ENCODE measurements at places on chromosomes 4 and X.

GRCh38 chr4:141759796-141760425 lies 123.5 kb downstream of the IL15 start:
- no peak for DNase-seq

- no peak for DNase-seq
Observed at GRCh38 chr4:47598320-47598719, 113.2 kb downstream of the ATP10D start.

DNA sequence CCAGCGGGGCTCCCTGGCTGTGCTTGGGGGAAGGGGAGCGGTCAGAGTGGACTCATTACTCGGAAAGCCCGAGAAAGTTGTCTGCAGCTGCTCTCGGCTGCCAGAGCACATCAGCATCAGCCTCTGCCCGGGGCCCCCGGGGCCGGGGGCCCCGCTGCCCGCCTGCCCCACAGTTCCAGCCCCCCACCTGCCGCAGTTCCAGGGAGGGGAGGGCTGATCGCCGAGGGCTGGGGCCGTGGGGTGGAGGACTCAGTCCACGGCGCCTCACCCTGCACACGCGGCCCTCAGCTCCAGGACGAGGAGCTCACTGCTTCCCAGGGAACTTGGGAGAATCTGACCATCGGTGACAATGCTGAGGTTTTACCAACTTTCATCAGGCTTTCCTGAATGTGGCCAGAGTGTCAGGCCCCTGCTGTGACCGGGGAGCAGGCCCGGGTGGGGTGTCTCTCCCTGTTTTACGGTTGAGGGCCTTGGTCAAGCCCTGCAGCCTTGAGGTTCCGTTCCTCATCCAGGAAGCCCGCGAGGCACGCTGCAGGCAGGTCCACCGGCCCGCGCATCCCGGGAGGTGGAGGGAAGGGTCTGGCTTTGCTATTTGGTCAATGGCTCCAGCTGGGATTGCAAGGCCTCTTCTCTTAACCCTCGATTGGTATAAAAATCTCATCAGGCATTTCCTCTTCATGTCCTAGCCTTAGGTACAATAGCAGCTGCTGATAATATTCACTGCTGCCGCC lies 57.2 kb downstream of the CPZ start:
- no peak for DNase-seq

- DNase-seq, result no peak
Observed at GRCh38 chr4:189162073-189162789, 778.4 kb upstream of the FRG1 start.

GRCh38 chr4:171846232-171846631 lies 33.0 kb downstream of the GALNTL6 start:
- peak; percentile 33 for DNase-seq

DNA sequence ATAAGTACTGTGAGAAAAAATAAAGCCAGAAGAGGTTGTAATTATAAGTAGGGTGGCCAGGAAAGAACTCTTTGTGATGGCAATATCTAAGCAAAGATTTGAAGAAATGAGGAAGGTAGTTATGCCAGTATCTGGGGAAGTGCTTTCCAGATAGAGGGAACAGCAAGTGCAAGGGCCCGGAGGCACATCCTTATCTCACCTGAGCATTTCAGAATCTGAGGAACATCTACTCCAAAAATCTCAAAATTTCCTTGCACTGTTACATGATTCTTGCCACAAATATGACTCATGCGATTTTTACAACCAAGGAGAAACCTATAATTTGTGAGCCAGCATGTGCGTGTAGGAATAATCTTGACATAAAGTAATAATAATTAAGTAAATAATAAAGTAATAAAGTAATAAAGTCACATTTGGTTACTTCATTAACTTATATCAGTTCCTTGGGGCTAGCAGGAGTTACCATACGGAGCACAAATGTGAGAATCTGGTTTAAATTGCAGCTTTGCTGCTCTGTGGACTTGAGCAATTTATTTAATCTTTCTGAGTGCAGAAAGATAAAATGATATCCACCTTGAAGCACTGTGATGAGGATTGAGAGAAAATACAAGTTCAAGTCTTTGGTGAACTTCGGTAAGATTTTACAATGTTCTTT lies 105.1 kb upstream of the SLC34A2 start:
- no peak for DNase-seq

Measured in SHP77 (cell line).